Naive B cell (primary cell): ENCODE measurements at places on chromosomes 7 and 10. TPM values are rescaled to one million over a fixed set of nuclear protein-coding genes. Genes with fewer than 3 reads are reported as not detected.

CDC14C gene
- polyA plus RNA-seq = not detected

UBE2D1 gene
- 33.8 TPM for polyA plus RNA-seq

GRCh38 chr7:16745645-16746044 is 7.9 kb upstream of the TSPAN13 start:
- no peaks in the 10 kb centered on the region for H3K27me3 ChIP-seq
- no peak overlapping the region for H3K4me3 ChIP-seq
- H3K36me3 ChIP-seq = no peaks in the 10 kb centered on the region
- no peak for DNase-seq

GRCh38 chr10:93837822-93838221 is 56.0 kb upstream of the SLC35G1 start:
- H3K27me3 ChIP-seq = peaks cover 18% of the 10 kb centered on the region
- no peaks in the 10 kb centered on the region for H3K36me3 ChIP-seq
- H3K4me1 ChIP-seq = no peaks in the 10 kb centered on the region
- no peak overlapping the region for H3K27ac ChIP-seq
- DNase-seq = no peak

CTAGE6 gene
- not detected for polyA plus RNA-seq

DOCK1 gene
- not detected for polyA plus RNA-seq

TACC2 gene
- not detected for polyA plus RNA-seq

DNA sequence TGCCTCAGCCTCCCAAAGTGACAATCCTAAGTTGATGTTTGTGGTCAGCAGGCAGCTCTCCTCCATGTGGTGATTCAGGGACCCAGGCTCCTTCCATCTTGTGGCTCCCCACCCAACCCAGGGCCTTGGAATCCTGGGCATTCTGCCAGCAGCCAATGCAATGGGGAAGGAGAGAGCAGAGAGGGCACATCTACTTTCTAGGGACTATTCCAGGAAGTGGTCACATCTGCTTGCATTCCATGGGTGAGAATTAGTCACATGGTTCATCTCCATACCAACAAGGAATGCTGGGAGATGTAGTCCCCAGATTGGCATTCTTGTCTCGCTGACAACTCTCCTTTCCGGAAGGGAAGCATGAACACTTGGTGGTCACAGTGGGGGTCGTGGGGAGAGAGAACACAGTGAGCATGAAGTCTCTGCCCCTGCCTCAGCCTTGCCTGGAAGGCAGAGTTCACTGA is 9.9 kb upstream of the SRRM3 start:
- no peak for DNase-seq
- peaks cover 37% of the 10 kb centered on the region for H3K27me3 ChIP-seq
- H3K4me1 ChIP-seq = no peaks in the 10 kb centered on the region
